ENCODE measurements at places on chromosomes 1 and 21.

DNA sequence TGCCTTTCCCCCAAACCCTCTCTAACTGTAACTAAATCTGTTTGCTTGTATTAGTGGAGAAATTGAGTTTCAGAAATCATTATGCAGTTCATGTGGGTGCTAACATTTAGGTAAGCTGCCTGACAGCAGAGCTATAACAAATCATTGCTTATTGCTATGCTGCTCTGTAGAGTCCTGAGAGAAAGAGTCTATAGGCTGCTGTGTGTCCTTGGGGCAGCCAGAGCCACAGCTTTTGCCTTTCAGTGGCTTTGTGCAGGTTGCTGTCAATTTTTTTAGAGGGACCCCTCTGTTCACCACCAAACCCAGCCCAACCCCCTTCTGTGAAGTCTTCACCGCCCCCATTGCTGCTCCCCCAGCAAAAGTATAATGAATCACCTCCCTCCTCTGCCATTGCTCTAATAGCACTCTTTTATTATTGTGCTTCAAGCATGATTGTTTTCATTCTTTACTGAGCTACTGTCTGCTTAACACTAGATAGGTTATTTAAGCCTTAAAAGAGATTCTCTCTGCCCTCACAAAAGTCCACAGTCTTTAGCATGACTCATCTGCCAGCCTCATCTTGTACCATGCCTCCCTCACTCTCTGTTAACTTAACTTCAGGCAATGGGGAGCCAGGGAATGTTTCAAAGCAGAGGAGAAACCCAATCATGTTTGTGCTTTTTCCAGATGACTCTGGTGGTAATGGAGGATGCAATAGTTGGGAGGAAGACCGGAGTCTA is 38.6 kb downstream of the DIRAS3 start:
- no peak for DNase-seq

DNA sequence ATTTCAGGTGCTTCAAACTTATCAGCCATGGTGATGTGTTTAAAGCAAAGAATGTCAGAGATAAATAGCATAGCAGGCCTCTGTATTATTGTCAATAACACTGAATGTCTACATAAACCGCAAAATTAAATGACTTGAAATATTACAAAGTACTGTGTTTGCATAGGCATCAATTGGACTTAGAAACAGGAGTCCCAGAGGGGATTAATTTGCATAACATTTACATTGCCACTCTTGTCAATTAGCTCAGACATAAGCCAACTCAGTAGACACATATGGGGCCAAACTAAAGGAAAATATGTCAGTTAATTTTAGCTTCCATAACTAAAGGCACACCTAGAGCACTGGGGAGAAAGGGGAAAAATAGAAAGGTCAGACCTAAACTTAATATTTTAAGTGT is 814.5 kb upstream of the NEGR1 start:
- DNase-seq: no peak

DNA sequence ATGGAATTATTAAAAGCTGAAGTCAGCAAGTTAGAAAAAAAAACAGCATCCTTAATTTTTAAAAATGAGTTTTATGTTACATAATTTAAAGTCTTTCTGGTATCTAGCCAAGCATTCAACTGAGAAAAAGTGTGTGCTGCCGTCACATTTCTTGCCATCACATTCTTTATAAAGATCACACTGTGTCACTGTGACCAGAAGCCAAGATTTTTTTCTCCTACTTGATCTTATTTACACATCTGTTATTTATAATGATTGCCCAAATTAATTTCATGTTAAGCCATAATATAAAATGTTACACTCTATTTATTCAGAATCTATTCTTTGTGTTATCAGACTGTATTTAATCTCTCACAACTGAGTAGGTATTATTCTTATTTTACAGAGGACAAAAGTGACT is 1603.7 kb downstream of the PLA2G4A start:
- no peak for DNase-seq

GRCh38 chr21:41715649-41716281 is 51.1 kb downstream of the RIPK4 start:
- DNase-seq: no peak

- no peak for DNase-seq
Observed at GRCh38 chr1:177432897-177433296, 262.1 kb downstream of the BRINP2 start.

DNA sequence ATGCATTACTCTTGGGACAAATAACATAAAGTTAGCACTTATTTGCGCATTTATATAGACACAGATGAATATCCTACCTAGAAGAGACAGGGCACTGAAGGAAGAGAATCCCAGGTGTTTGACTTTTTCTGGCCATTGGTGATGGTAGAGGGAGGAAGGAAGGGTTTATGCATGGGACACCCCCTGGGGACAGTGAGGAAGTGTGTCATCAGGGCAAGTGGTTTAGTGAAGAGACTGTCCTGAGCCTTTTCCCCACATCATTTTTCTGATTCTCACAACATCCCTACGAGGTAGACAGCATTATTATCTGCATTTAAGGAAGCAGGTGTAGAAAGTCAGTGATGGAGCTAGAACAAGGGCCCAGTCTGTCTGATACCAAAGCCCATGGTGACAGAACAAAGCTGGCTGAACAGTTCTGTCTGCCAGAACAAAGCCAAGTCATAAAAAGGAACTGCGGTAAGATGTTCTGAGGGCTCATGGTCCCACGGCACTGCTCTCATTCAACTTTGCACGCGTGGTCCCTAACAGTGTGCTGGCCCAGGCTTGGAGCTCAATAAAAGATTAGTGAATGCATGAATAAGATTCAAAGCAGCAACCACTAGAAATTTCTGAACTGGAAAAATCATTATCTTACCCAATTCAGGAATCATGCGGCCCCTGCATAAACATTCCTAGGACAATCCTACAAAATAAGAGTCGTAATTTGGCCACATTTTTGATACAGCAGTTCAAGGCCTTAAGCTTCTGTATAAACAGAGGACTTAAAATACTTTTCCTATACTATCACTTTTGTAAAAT is 12.2 kb upstream of the CDC42BPA start:
- no peak for DNase-seq
